Hematopoietic multipotent progenitor cell treated with erythropoietin and hydrocortisone succinate and interleukin-3 and kit ligand, for 15 days (in vitro differentiated cells): ENCODE measurements at places on chromosomes 12 and 14.

DNA sequence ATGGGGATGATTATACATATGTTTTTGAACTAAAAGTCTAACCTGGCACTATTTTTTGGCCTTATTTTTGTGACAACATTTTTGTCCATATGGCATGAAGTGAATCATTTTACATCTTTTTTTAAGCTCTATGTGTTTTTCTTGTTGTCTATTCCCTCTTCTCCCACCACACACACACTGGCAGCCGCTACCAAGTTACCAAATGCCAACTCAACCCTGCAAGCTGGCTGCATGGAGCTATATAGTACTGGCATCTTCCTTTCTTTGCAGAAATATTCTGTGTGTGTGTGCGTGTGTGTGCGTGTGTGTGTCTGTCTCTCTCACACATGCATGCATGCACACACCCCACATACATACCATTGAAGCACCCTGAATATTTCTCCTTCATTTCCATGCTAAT is 278.9 kb upstream of the SOX5 start:
- no peak for DNase-seq

DNA sequence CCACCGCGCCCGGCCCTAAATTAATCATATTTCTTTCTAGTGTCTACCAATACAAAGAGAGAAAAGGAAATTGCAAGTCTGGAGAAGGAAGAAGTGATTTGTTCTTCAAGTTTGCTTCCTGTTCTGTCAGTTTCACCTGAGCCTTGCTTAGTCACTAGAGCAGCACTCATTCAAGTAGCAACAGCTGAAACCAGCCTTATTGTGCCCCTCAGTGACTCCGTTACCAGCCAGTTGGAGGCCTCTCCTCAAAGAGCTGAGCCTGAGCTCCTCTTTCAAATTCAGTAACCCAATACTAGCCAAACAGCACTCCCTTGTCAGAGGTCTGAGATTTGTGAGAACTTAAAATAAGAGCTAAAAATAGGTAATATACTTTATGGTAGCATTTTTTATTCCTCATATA is 17.4 kb downstream of the PAWR start:
- no peak for DNase-seq

DNA sequence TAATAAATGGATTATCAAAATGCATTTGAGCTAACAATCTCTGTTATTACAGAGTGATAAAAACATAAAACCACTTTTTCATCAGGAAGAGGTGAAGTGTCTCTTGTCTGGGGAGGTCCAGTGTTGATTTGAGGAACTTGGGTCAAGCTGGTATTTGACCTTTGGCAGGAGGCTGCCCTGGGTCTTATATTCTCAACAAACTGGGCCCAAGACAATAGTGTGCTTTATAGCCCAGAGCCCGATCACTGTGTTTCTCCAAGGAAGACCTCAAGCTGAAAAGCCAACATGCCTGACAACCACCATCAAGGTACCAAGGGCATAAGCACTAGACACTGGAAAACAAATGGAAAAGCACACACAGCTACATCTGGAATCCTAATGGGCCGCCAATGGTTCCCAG is 137.0 kb downstream of the SLC25A21 start:
- DNase-seq, result no peak

DNA sequence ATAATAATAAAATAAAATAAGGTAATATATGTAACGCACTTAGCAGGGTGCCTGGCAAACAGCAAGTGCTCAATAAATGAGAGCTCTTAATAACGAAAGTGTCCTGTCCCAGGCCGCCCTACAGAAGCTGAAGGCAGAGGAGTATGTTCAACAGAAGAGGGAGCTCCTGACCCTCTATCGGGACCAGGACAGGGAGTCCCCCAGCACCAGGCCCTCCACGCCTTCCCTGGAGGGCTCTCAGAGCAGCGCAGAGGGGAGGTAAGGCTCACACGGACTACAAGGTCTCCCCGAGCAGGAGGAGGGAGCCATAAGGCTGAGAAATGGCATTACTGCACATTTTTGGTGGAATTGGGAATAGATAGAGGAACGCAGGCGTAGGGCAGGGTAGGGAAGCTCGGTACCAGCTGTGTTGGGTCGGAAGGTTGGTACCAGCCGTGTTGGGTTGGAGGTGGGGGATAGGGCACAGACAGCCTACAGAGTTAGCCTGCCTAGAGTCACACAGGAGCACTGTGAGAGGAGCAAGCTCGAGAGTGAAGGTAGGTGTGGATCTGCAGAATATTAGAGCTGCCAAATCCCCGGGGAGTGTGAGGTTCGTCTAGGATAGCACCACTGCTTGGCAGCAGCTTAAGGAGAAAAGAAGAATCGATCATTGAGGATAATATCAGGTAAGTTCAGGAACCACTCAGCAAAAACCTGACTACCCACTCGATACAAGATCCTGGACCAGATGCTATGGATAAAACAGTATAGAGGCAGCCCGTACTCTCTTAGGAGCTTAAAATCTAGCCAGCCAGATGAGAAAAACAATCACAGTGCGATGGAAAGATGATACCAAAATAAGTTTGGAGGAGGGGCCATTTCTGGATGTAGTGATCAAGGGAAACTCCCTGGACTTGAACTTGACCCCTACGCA is 15.3 kb downstream of the TNFRSF1A start:
- no peak for DNase-seq

DNA sequence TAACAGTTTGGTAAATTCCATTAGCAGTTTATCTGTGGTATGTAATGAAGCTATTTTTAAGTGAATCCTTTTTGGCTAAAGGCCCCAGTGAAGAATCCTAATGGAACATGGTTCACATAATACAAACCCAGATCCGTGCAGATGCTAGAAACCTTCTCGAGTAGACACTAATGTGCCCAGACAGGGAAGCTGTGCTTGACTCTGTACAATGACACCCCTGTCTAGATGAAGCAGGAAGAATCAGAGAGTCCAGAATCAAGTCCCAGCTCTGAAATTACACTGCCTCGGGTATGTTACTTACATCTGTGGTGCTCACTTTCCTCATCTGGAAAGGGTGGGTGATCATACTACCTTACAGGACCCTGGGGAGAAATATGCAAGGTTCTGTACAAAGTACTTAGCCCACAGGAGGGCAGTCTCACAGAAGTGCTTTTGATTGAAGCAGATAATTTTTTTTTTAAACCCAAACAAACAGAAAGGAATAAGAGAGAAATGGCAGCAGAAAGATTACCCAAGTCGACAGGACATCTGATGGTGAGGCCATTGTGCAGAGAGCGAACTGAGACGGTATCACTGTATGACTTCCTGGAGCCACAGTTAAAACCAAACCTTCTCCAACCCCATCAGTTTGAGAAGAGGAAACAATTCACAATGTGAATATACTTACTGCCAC is 8.5 kb downstream of the CRACR2A start:
- DNase-seq, result no peak

DNA sequence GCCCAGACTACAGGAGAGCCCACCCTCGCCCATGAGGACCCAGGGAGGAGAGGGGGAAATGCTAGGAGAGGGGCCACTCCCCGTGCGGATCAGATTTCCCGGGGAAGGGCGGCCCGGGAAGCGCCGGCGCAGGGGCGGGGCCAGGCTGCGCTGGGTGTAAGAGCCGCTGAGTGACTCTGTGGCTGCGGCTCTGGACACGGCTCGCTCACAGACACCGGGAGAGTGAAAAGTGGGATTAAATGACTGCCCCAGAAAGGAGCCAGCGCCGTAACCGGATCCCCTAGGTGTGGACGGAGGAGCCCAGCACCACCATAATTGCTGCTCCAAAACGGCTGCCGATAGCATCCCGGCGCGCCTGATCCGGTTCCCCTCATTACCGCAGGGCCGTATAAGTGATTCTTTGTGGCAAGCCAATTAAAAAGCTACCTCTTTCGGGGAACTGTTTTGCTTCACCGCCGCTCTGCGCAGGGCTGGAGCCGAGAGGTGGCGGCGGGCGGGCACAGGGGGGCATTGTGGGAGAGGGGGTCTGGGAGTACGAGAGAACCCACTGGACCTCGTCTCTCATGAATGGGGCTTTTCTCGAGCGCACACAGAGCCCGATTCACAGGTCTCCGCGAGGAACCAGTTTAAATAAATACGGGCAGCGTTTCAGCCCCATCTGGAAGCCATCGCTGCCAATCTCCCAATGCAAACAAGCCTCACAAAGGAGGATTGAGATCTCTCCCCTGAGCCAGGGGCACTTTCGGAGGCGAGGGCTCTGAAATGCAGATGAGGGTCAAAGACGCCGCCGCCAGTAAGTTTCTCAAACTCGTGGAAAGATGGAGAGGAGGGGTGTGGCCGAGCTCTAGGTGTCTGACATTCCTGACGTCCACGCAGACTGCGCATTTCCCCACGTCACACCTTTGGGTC is 2.5 kb downstream of the COL2A1 start:
- DNase-seq, result no peak

GRCh38 chr12:60201891-60202290 is 606.1 kb downstream of the SLC16A7 start:
- no peak for DNase-seq

DNA sequence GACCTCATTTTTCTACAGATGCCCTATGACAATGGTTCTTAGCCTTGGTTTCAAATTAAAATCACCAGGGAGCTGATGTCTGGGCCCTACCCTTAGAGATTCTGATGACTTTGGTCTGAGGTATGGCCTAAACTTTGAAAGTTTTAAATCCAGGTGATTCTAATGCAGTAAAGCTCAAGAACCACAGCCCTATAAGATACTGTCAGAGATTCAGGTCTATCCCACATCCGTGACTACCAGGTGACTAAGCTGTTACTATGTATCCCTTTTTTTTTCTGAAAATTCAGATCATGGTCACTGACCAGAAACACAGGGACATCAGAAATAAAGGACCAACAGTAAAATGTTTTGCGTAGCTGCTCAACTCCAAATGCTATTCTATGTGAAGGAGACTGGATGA is 148.8 kb upstream of the BMP4 start:
- DNase-seq, result no peak

GRCh38 chr12:49678711-49679110 is 28.5 kb downstream of the FMNL3 start:
- no peak for DNase-seq

- DNase-seq, result peak; percentile 25
Observed at GRCh38 chr12:102063069-102063468, 1.3 kb upstream of the WASHC3 start.
